ENCODE measurements at places on chromosomes 6 and 20. TPM values are rescaled to one million over a fixed set of nuclear protein-coding genes. Genes with fewer than 3 reads are reported as not detected.

OVOL2 gene
- not detected for polyA plus RNA-seq

GPX5 gene
- not detected for polyA plus RNA-seq

BIRC7 gene
- not detected for polyA plus RNA-seq

PACSIN1 gene
- polyA plus RNA-seq = 0.04 TPM

MATN4 gene
- 0.04 TPM for polyA plus RNA-seq

NFATC2 gene
- polyA plus RNA-seq = 0.07 TPM
